ENCODE measurements at places on chromosomes 2 and 18.

GRCh38 chr2:54048117-54048785, 67.2 kb upstream of the ACYP2 start:
- no peak for DNase-seq

DNA sequence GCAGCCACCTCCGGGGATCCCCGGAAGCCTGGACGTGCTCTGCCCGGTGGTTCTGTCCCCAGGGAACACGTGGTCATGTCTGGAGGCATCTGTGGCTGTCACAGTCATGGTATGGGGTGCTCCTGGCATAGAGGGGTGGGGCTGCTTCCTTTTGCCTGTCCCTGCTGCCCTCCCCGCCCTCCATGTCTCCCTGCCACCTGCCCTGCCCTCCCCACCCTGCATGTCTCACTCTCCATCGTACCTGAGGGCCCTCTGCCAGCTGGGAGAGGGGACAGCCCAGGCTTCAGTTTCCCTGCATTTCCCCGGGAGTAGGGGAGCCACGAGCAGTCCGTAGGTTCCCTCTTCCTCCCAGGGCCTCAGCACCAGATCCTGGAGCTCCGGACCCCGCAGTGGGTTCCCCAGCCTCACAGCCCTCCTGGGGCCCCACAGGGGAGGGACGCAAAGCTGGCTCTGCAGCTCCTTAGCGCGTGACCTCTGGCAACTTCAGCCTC, 90.0 kb upstream of the CTDP1 start:
- peak; percentile 34 for DNase-seq

DNA sequence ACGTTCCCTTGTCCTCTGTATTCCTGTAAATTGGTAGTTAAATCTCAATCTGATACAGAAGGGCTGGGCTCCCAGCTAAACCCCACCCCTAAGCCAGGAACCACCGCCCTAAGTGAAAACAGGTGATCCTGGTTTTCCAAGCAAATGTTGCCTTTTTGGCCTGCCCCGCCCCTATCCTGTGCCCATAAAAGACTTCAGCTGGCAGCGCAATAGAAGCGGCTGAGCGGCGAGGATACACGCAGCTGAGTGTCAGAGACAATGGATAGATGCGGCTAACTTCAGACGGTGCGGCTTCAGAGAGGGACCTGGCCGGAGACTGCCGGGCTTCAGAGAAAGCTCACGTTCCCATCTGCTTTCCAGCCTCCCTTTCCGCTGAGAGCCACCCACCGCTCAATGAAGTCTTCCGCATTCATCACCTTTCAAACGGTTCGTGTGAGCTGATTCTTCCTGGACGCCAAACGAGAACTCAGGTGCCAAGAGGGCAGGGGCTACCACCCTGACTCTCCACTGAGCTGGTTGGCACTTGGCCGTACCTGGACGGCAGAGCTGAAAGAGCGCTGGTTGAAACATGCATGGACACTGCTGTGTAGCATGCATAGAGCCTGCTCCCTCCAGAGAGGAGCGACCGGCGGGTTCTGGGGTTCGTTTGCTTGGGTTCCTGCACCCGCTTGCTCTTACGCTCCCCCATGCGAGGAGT, 49.5 kb upstream of the POLE4 start:
- DNase-seq = no peak

DNA sequence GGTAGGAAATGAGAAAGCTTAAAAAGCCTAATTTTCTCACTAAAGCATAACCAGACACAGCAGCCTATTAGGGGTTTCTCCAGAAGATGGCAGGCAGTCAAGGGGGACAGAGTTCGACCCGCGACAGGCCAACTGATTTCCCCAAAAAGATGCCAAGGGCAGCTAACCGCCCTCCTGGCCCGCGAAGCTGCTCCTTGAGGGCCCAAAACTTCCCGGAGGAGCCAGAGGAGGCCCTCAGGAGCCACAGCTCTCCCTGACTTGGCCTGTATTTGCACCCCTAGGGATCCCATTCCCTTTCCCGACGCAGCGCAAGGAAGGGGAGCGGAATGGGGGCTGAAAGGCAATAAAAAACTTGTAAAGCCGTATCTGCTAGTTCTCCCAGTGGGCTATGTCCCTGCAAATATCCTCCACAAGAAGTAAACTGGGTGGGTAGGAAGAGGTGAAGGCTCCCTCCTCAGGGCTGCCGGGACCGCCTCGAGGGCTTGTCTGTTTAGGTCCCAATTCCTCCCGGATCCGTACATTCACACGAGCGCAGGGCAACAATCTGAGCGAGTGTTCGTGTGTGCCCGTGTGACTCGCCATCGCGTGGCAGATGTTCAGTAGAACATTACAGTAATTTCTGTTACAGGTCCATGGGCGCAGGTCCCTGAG, 756 bp upstream of the NAGK start:
- DNase-seq = no peak

- no peak for DNase-seq
Observed at GRCh38 chr2:70214953-70215549, 24.2 kb upstream of the C2orf42 start.

DNA sequence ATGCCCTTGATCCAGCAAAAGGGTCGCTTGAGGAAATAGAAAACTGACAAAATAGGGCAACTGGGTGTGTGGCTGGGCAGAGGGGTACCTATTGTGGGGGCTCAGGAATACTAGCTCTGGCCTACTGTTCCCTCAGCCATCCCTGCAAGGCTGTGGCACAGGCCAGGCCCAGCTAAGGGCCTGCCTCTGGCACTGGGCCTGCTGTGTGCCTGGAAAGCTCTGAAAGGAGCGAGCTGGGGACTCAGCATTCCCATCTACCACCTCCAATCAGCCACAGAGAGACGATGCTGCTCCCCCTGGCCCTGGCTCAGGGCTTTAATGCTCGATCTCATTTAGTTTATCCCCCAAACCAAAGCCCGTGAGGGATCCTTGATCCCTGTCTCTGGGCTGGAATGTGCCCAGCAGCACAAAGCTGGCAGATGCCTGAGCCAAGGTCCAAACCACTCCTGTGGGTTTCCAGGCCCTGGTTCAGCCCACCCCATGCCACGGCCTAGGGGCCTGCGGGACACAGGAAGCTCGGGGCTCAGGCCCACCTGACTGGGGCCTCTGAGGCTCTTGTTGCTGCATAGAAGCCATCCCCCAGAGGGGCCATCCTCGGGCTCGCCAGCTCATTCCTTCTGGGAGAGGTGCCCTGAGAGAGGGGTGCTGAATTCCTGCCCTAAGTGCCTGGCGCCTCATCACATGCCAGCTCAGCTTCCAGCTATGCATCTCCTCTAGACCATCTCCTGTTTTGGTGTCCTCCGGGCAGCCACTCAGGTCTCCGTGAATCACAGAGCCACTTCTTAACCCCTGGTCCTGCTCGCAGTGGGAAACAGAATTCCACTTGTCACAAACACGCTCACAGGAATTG, 43.0 kb upstream of the KCNF1 start:
- no peak for DNase-seq

Measured in left hindlimb (tissue), 1 donor.